NCI-H1105 (cell line): ENCODE measurements at places on chromosomes 7 and 10.

DNA sequence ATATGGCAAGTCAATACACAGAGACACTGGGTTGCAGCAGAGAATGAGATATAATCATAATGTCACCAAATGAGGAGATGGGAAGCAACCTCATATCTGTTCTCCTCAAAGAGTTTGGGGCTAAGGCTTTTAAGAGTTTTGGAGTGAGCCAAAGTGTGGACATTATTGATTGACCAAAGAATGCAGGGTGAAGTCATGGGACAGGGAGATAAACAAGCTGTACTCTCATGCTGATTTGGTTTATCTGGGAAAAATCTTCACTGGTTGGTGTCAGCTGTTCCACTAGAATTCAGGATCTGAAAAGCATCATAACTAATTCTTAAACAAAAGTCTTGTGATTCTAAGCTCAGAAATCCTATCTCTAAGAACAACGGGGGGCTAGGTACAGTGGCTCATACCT, 585.9 kb upstream of the NRP1 start:
- DNase-seq, result no peak

GRCh38 chr7:151131224-151131591, 36.3 kb downstream of the GBX1 start:
- no peak for DNase-seq

DNA sequence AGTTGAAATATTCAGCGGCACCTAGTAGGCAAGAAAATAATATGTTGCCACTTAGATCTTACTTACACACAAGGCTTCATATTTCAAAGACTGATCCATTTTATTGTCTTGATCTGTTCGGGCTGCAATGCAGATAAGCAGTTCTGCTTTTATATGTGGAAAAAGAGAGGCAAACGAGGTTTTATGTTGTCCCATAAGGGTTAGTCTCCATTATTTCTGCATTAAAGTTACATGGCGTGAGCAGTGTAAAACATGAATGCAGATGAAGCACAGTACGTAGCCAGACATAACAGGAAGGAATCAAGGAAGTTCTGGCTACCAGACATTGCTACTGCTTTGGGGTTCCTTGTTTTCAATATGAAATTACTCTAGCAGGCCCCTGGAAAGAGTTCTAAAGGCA, 224.8 kb downstream of the BBS9 start:
- DNase-seq, result no peak

DNA sequence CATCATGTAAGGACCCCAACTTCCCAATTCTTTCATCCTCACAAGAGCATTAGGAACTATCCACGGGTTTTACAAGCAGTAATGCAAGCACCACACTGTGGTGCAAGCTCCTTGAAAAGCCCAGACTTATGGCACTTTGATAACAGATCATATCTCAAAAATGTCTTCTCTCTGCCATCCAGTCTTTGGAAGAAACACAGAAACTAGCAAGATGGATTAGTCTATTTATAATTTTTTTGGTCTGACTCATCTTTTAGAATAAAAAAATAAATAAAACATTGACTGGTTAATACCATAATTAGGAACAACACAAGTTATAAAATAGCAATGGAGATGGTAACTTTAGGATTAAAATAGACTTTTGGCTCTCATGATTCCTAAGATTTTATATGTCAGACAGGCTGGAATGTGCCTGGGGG, 49.0 kb upstream of the CALD1 start:
- DNase-seq, result no peak

GRCh38 chr7:128056901-128057300, 25.7 kb upstream of the LRRC4 start:
- DNase-seq, result no peak

DNA sequence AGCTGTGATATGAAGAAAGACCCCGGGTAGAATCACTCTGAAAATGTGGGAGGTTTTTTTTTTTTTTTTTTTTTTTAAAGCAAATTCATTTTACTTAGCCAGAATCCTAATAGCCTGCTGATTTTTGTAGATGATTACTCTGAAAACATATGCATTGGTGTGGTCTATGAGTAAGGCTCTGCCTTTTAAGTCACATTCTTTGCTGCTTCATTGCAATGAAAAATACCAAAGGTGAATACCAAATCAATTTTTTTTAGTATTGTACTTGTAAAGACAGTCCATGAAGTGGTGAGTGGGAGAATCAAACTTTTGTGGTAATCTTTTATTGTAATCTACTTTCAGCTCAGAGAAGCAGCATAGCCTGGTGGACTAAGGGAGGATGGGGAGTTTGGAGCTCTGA, 130.3 kb downstream of the SDK1 start:
- no peak for DNase-seq

DNA sequence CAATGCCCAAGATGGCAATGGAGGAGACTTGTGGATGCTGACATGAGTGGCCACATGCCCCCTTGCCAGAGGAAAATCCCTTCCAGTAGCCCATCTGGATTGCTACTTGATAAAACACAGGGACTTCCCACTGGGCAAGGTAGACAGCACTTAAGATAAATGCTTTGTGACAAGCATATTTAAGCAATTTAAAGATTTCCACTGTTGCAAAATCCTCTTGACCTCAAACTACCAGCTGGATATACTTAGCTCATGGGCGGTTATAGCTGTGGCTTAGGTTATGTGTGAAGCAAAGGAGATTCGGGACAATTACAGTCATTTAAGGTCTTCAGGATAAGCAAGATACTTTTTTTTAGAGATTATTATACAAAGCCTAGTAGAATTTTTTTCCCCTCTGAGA, 238.1 kb downstream of the BMPER start:
- no peak for DNase-seq

DNA sequence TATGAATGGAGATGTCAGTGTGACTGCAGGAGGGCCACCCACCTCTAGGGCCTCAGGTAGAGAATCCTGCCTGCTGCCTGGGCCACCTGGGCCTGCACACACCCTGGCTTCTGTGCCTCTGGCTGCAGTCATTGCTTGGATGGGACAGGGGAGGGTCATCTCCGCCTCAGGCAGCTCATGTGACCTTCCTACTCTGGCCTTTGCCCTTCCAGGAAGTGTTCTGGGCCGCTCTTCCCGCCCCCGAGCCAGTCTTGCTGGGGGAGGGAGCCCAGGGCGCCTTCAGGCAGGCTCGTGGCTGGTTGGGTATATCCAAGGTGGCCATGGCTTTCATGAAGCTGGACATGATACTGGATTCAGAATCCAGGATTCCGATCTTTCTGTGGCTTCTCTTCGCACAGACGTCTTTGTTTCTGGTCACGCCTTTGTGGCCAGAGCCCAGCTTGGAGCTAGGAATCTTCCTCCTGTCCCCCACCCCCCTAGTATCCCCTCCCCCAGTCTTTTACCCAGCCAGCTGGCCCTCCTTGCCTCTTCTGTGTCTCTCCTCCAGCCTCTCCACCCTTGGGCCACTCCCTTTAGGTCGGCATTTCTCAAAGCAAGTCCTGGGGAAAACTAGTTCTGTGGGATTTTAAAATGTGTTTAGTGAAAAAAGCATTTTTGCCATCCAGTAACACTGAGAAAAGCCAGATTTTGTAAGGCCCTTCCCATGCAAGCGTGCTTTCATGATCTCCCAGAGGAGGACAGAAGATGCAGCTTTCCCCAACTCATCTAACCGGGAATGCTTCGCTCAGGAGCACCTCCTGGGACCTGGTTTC, 119.6 kb downstream of the ZMIZ1 start:
- DNase-seq, result no peak

DNA sequence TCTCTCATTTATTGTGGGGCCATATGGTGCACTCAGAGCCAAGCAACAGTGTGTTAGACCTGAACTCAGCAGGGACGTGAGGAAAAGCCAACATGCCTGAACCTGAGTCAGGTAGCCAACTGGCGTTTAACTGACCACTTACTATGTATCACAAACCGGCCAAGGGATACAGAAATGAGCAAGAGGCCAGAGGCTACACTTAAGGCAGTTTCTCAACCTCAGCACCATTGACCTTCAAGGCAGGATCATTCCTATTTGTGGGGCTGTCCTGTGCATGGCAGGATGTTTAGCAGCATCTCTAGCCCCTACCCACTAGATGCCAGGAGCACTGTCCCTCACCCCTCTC, 103.5 kb upstream of the NANOS1 start:
- no peak for DNase-seq

DNA sequence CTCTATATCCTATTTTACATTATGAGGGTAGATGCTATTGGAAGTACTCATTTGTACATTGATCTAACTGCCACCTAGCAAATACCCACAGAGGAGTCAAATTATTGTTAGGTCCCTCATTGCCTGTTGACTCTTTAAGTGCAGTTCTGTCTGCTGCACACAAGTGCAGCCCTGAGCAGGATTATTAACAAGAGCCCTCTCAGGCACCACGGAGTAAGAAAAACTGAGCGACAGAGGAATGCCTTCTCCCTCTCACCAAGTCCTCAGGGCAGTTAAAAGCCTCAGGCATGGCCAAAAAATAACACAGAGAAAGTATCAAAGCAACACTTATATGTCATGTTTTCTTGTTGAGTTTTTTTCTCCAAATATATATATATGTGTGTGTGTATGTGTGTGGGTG, 340.0 kb upstream of the NRG3 start:
- no peak for DNase-seq
